Left colon (tissue), 2 donors: ENCODE measurements at places on chromosomes 12 and 14. TPM values are rescaled to one million over a fixed set of nuclear protein-coding genes. Genes with fewer than 3 reads are reported as not detected.

GRCh38 chr12:106301611-106302321, 767 bp upstream of the TCP11L2 start:
- DNase-seq, result peak; percentile 93

The RERG gene
- 4.1 TPM for total RNA-seq

The SPX gene
- total RNA-seq, result not detected

DNA sequence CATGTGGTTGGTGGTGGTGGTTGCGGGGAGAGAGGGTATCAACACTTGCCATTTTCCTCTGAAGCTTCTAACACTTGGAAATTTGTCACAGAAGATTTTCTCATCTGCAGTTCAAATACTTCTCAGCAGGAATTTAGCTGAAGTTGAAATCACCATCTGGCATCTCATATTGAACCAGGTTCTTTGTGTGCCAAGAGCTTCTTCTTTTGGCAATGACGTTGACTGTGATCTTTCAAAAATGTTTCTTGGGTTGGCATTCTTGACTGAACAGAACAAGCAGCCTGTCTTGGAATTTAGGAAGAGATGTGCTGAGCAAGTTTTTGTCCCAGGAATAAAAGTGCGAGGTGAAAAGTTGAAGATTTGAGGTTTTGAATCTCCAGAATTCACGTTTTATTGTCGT, 8.7 kb upstream of the NIN start:
- DNase-seq, result no peak

- no peak for DNase-seq
Observed at GRCh38 chr12:91817517-91817916, 328.1 kb downstream of the BTG1 start.

The USP44 gene
- not detected for total RNA-seq

The SRSF5 gene
- total RNA-seq, result 315 TPM

GRCh38 chr14:48113713-48114112, 438.3 kb upstream of the MDGA2 start:
- DNase-seq, result no peak

- DNase-seq, result no peak
Observed at GRCh38 chr14:25150934-25151790, 101.2 kb upstream of the STXBP6 start.

DNA sequence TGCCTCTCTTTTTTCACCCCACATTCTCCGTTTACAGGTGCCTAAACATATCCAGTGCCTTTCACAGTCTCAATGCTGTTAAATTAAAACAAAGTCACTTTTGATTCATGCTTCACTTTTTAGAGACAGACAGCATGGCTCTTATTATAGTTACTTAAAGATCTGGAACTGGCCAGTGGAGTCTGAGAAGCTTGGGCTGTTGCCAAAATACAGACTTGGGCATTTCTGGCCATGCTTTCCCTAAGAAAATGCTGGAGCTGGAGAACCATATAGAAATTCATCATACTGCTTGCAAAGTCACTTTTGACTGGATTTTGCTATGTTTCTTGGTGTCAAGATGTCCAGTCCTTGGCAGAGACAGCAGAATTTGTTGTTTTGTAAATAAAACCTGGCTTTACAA, 12.2 kb upstream of the GPR68 start:
- no peak for DNase-seq

The ANO4 gene
- 0.89 TPM for total RNA-seq

DNA sequence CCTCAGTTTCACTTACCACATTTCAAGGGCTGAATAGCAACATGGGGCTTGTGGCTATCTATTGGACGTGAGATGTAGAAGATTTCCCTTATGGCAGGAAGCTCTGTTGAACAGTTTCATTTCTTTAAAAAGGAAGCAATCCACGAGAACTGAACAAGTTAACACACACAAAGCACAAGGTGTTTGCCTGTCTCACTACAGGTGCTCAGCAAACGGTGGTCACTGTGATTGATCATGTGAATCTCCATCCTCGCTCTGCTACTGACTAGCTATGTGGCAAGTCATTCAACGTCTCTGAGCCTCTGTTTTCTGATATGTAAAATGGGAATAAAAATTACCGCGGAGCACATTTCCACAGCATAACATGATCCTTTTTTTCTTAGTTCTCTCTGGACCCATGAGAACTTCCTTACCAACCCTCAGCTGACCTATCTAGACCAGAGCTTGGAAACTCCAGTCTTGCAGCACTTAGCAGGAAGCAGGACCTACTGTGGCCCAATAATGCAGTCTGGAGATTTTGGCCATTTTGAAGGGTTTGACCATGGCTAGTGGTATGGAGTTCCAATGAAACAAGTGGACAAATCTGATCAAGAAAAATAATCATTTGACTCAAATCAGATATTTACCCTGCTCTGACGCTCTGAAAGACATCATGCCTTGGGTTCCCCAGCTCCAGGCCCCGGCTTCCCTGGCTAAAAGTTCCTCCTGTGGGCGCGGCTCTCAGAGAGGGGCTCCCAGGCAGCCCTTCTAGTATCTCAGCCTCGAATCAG, 278.8 kb downstream of the ZFP36L1 start:
- no peak for DNase-seq

The ZDHHC22 gene
- total RNA-seq, result not detected

The CLEC4D gene
- 0.15 TPM for total RNA-seq

The IFNG-AS1 gene
- total RNA-seq, result not detected

DNA sequence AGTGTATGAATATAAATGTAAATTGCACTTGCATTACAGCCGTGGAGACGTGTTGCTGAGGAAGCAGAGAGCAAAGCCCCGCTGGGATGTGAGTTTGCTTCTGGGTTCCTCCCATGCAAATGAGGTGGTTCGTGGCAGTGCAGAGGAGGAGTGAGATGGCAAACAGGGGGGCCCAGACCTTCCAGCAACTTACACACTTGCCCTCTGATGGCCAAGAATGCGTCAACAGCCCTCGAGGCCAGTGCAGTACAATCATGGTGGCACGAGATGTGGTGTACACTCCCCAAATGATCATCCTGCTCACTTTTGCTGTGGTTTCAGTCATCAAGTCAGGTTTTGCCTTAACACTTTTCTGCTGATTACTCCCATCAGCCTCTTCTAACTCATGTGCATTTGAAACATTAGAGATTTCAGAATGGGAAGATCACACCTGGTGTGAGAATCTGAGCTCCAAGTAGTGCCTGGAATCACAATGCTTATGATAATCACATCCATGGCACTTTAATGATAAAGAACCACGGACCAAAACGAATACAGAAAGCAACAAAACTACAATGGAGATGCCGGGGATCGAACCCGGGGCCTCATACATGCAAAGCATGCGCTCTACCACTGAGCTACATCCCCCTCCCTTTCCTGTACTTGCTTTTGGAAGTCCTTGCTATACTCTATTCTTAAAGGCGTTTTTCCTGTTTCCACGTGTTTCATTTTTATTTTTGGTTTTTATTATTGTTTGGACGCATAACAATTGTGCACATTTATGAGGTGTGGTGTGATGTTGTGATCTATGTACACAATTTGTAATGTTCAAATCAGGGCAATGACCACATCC, 7.0 kb upstream of the UBC start:
- DNase-seq, result peak; percentile 66

- no peak for DNase-seq
Observed at GRCh38 chr14:59897757-59898383, 22.1 kb upstream of the LRRC9 start.

GRCh38 chr12:53481939-53482586, 17.2 kb downstream of the MAP3K12 start:
- no peak for DNase-seq

GRCh38 chr14:105471297-105471821, 3.3 kb upstream of the CRIP2 start:
- no peak for DNase-seq

The SNX6 gene
- 83.1 TPM for total RNA-seq

DNA sequence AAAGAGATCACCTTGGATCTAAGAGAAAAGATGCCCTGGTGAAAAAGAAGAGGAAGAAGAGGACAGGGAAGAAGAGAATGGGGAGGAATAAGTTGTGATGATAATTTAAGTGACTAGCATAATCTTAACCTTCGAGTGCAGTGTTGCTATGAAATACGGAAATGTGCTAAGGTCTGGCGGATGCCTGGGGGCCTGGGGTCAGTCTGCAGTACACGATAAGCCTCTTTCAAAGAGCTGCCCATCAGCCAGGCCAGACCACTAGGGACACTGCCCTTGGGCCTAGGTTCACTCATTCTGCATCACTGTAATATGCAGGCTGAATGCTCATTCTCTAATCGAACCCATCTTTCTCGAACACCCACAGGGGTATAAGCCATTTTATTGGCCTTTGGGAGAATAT, 83.4 kb downstream of the PLEKHG3 start:
- no peak for DNase-seq

The PPP1R1A gene
- total RNA-seq, result not detected

The NEK9 gene
- total RNA-seq, result 47.6 TPM

DNA sequence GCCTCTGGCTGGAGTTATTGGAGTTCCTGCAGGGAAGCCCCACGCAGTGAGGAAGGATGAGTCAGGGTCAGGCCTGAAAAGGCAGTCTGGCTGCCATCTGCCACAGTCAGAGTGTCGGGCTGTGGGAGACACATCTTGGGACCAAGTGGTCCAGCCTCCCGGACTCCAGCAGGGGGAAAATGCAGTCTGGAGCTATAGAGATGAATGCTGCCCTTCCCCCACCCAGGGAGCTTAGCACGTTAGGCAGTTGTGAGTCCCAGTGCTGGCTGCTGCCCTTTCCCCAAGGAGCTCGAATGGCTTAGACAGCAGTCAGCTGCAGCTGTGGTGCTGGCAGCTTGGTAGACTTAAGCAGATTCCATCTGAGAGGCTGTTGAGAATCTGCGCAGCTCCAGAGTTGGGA, 8.2 kb upstream of the NTS start:
- DNase-seq, result no peak

GRCh38 chr12:86735072-86735471, 478.9 kb upstream of the MGAT4C start:
- no peak for DNase-seq

- DNase-seq, result no peak
Observed at GRCh38 chr12:89690925-89691324, 17.7 kb downstream of the ATP2B1 start.

GRCh38 chr14:86640288-86640687, 1110.3 kb downstream of the FLRT2 start:
- DNase-seq, result no peak

DNA sequence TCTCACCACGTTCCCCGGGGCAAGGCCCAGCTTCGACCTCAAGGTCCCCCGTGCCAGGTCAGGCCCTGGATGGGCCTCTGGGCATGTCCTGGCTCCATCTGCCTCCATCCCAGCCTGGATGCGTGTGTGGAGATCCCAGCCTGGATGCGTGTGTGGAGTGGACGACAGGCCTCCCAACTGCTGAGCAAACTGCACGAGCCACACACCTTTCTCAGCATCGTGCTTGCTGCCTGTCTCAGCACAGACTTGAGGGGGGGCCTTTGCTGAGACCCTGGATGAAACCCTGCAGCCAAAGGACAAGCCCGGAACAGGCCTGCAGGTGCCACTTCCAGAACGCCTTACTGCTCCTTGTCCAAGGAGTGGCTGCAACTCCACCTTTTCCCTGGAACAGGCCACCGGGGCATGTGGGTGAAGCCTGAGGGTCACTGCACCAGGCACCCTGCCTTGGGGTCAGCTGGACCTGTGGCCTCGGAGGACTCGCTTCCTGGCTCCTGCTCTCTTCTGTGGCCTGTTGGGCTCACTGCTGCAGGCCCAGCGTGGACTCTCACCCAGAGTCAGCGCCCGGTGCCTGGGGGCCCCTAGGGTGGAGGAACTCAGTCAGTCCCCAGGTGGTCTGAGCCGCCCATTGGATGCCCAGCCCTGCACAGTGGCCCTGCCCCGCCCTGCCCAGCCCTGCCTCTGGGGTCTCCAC, 176.0 kb downstream of the KIF26A start:
- peak; percentile 15 for DNase-seq

The CLEC4E gene
- not detected for total RNA-seq

DNA sequence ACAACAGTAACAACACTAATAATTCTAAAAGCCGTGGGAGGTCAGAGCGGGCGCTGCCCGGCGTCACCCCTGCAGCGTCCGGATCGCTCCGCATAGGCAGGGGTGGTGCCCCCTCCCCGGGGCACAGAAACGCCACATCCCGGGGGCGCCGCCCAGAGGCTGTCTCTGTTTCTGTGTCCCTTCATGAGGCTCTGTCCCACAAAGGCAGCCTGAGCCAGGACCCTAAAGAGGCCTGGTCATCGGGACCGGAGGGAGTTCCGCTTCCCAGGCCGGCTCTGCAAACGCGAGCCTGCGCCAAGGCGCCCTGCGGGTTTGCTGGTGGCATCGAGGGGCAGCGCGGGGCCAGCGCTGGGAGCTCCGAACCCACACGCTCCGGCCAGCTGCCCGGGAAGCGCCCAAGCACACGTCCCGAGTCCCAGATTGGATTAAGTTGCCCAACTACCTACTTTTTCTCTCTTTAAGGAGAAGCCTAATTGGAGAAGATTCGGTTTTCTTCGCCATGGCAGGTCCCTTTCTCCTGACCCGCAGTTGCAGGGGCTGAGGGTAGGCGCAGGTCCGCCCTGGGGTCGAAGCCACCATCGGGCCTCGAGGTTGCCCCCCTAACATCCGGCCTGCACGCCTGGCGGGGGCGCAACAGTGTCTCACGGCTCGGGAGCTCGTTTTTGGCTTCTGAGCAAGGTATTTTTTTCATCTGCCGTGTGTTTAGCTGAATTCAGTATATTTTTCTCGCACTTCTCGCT, 421.7 kb downstream of the VRK1 start:
- DNase-seq, result no peak

The ARL1 gene
- total RNA-seq, result 94.3 TPM

DNA sequence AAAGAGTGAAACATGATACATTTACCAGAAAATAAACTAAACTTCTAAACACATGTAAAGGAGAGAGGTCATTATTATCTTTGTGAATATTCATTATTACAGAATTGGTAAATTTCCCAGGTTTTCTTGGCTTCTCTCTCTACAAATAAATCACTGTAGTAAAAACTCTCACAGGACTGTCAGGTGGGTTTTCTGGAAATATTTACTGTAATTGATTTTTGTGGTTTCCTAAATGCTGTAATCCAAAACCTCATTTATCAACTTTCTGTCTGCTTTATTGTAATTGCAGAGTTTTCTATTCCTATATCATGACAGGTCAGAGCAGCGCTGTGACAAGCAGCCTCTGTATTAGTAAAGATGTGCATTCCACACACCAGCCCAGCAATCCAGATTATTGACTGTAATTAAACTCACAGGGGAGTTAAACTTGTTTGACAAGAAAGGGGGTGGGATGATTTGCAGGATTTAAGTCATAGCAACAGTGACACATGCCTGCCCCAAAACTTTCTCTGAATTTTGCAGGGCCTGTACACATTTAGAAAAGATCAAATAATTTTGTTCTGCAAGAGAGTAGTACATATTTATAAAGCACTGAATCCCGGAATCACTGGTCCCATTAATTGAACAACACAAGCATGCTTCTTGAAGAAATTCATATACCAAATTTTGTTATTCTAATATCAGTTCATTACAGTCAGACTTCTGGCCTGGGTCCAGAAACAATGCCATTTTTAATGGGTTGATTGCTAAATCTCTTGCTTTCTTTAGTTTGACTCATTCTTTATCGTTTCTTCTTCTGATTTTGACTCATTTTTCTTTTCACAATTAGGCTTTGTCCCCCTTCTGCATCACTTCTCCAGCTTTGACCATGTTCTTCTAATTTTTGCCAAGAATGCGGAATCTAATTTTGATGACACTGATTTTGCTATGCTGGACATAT, 42.2 kb downstream of the PTPRO start:
- no peak for DNase-seq

The CFAP251 gene
- 0.75 TPM for total RNA-seq

GRCh38 chr12:87953256-87953860, 75.8 kb downstream of the C12orf50 start:
- no peak for DNase-seq

GRCh38 chr12:32161058-32161457, 54.4 kb downstream of the BICD1 start:
- no peak for DNase-seq
